Right atrium auricular region (tissue), 2 donors: ENCODE measurements at places on chromosomes 5 and 9. TPM values are rescaled to one million over a fixed set of nuclear protein-coding genes. Genes with fewer than 3 reads are reported as not detected.

OTP gene
- not detected for total RNA-seq

INSL6 gene
- not detected for total RNA-seq

PSAT1 gene
- 0.78 TPM for total RNA-seq

TMEM250 gene
- total RNA-seq, result 29.3 TPM

SPATA31D4 gene
- not detected for total RNA-seq

PKD2L2 gene
- total RNA-seq, result not detected

TMEM232 gene
- 1.2 TPM for total RNA-seq

ALDH1A1 gene
- total RNA-seq, result 24.0 TPM

CTXN3 gene
- total RNA-seq, result not detected

JAKMIP2 gene
- total RNA-seq, result 0.33 TPM

TEX48 gene
- not detected for total RNA-seq

FOXD4 gene
- total RNA-seq, result not detected

PCDHGA2 gene
- total RNA-seq, result 7.7 TPM

PCDHA11 gene
- 0.96 TPM for total RNA-seq

PNPLA7 gene
- total RNA-seq, result 4.6 TPM

EIF4E1B gene
- not detected for total RNA-seq
